Stimulated activated CD4-positive, alpha-beta T cell treated with anti-CD3 and anti-CD28 coated beads, Interleukin-15, amount 100 ng/mL, for 24 hours (primary cell): ENCODE measurements at places on chromosomes 2 and 18.
A peak's percentile ranks its signal among the peaks of the same experiment; 100 is the strongest.

DNA sequence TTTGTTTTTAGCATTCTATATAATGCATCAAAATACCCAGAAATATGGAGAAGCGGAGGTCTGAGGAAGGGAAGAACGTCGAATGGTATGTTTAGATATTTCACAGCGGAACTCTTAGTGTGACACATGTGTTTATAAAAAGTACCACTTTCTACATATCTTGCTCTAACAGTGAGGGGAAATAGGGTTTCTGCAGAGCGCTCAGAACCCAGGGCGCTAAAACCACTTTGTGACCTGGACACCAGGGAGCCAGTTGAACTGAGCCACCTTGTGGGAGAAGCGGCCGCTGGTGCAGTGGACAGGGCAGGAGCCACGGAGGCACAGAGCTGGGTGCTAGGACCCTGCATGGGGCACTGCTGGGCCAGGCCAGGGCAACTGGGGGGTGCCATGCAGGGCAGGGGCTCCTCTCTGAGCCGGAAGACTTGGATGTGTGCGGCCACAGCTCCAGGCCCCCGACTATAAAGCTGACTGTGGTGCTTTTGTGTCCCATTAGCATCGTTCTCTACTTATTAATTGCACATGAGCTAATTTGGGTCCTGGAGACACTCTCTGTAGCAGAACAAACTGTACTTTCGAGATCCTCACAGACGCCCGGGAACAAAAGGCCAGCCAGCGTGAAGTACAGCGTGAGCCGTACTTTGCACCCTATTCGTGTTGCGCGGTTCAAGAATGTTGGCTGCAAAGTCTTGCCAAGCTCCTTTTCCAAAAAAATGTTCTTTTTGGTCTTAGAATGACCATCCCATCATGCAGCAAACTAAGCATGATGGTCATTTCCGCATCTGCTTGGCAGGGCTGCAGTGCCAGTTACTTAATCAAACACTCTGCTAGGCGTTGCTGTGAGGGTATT lies 151.9 kb upstream of the ALKAL2 start:
- no peak for DNase-seq

- DNase-seq, result no peak
Observed at GRCh38 chr2:47190188-47190881, 35.2 kb upstream of the STPG4 start.

DNA sequence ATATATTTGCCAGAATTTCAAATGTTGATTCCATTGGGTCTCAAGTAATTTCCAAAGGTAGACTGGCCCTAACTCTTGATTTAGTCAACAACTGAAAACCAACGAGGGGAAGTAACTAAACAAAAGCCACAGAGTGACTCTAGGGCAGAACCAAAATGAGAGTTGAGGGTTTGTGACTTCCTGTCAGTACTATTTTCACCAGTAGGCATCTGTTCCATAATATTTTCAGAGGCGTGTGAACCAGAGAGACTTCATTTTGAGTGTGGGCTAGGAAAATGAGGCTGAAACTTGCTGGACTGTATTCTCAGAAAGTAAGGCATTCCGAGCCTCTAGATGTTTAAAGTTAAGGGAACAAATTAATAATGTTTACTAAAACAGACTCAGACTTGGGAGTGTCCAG lies 70.6 kb downstream of the GDF7 start:
- no peak for DNase-seq

- DNase-seq, result no peak
Observed at GRCh38 chr2:156574112-156574511, 137.9 kb downstream of the GPD2 start.

DNA sequence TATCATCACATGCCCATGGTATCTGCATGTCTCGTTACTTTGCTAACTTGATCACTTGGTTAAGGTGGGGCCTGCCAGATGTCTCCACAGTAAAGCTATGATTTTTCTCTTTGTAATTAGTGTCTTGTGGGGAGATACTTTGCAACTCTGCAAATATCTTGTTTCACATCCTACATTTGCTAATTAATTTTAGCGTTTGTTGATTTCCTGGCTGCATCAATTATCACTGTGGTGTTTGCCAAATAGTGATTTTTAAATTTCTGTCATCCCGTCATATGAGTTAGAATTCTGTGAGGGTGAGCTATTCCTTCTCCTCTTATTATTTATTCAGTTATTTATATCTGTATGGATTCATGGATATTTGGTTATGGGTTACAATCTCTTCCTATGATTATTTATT lies 161.4 kb downstream of the FMNL2 start:
- DNase-seq, result no peak

DNA sequence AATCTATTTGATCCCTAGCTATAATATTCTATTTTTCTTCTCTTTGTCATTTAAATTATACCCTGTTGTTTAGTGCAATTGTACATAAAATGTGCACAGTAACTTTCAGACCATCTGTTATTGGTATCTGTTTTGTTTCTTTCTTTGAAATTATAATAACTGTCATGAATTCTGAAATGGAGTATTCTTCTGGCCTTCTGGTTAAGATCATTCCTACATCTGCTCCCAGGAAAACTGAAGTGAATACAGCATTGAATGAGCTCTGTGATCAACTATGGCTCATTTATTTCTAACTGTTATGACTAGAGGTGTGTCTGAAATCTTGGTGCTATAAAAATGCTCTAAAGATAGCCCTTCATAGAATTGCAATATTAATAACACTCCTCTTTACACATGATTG lies 788.4 kb upstream of the TMEFF2 start:
- DNase-seq, result no peak

GRCh38 chr18:58967751-58968254 lies 103.1 kb downstream of the ZNF532 start:
- no peak for DNase-seq

DNA sequence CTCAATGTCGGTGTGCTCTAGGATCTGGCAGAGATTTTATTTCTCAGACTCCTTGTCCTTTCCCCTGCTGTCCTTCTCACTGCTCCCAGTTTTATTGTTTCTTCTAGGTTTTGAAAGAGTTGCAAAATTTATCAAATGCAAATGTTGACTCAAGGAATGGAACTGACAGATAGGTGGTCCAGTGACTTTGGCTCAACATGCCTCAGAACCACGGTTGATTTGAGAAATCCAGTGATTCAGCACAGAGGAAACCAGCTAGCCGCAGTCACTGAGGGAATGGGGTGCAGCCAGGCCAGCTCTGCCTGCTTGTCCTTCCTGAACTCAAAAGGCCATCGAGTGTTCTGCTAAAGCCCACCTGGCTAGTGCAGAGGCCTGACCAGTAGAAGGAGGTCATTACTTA lies 125.7 kb upstream of the LYPD6 start:
- no peak for DNase-seq

DNA sequence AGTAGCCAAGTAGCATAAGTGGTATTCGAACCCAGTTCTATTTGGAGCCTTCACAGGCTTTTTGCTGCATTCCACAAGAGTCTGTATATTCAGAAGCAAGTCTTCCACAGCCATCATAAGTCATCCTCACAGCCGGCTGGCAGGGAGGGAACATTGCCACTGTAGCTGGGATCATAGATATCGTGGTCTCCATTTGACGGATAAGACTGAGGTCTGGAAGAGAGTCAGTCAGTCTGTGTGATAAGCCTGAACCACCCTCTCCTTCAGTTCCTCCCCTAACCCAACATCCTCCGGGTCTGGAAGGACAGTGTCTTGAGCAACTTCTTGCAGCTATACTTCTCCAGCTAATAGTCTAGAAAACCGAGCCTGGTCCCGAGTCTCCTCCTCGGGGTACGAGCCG lies 17.0 kb upstream of the C1QL2 start:
- no peak for DNase-seq

DNA sequence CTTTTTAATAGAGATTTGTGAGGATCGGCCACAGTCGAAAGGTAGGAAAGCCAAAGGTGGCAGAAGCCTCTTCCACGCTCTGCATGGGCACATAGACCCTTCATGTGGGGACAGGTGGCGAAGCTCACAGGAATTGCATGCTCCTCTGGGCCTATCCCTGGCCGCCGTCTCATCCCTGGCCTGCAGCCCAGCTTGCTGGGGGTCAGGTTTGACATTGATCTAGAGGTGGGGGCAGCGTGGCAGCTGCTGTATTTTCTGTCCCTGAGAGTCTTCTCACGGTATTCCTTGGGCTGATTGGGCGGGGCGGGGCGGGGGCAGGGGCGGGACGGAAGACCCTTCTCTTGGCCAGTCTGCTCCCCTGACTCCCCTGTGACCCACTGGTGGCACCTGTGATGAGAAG lies 48.9 kb downstream of the STK25 start:
- DNase-seq, result no peak

- DNase-seq, result no peak
Observed at GRCh38 chr2:190202604-190203003, 117.0 kb downstream of the HIBCH start.

GRCh38 chr18:55663891-55664290 lies 75.9 kb upstream of the TCF4 start:
- no peak for DNase-seq

GRCh38 chr18:44988821-44989587 lies 308.3 kb downstream of the SETBP1 start:
- DNase-seq, result no peak

DNA sequence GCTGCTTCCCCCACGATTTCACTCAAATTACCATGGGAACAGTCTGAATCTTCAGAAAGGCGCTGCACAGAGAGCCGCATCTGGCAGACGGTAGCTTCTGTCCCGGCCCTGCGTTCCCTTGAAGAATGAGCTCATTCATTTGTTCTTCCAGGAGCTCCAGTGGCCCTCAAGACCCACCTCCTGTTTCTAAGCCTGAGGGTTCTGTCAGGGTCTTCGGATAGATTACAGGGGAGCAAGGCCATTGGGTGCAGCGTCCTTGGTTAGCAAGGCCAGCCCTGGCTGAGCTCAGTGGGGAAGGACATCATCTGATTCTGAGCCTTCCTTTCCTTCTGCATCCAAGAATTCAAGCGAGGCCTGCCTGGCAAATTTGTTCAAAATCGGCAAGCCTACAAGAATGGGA lies 111.9 kb downstream of the PDCL3 start:
- no peak for DNase-seq

- DNase-seq, result no peak
Observed at GRCh38 chr2:1633936-1634587, 110.3 kb downstream of the PXDN start.

GRCh38 chr2:86552889-86553288 lies 10.4 kb downstream of the CHMP3 start:
- DNase-seq, result peak; percentile 6

DNA sequence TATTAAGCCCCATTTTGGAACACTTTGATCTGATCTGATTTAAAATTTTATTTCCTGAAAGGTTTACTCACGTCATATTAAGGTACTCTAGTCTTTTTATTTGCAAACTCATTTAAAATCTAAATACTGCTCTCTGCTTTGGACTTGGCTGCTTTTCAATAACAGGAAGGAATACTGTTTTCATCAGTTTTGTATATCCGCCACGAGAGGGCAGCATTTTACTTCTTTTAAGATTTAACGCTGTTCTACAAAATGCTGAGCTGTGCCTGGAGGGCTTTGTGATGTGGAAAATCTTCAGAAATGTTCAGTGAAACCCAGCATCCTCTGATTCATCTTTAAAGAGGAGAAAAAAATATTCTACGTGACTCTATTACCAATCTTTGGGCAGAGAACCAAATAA lies 37.5 kb upstream of the SLC38A11 start:
- peak; percentile 49 for DNase-seq

GRCh38 chr2:234161932-234162331 lies 111.4 kb downstream of the SPP2 start:
- DNase-seq, result no peak

- no peak for DNase-seq
Observed at GRCh38 chr2:187362151-187362550, 85.9 kb downstream of the CALCRL start.

DNA sequence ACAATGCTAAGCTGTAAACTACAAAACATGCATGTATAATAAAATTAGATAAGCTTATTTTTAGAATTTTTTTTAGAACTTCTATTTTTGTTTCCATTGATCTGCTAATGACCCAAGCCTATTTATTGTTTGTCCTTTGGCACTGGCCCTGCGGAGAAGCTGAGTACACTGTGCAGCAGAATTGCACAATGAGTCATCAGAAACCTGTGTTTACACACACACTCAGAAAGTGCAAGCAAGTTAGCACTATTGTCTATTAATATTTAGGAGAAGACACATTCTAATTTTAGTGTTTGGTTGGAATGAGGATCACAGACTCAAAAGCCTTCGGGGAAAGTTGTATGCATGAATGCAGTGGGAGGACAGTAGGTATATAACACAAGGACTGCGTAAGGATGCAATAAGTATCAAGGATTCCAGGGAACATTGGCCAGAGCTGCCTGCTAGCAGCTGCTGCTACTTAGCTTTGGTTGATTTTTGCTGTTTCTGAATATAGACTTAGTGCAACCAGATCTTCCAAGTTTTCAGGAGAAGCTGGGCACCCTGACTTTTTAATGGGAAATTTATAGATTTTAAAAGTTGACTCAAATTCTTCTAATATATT lies 128.2 kb downstream of the KCNH7 start:
- no peak for DNase-seq

DNA sequence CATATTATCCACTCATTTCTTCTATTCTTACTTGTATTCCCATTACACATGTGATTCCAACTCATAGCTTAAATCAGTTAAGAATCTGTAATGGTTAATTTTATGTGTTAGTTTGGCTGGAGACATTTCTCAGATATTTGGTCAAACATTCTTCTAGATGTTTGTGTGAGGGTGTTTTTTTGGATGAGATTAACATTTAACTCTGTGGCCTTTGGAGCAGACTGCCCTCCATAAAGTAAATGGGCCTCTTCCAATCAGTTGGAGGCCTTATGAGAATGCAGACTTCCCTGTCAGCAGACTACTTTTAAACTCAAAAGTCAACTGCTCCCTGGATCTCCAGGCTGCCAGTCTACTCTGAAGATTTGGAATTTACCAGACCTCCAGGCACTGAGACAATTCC lies 976.8 kb upstream of the ACVR2A start:
- no peak for DNase-seq

GRCh38 chr2:7625392-7626138 lies 708.4 kb downstream of the RNF144A start:
- DNase-seq, result no peak
